ENCODE measurements at places on chromosomes 11 and 22.

- no peak for DNase-seq
Observed at GRCh38 chr11:128585498-128586238, 1.7 kb downstream of the ETS1 start.

DNA sequence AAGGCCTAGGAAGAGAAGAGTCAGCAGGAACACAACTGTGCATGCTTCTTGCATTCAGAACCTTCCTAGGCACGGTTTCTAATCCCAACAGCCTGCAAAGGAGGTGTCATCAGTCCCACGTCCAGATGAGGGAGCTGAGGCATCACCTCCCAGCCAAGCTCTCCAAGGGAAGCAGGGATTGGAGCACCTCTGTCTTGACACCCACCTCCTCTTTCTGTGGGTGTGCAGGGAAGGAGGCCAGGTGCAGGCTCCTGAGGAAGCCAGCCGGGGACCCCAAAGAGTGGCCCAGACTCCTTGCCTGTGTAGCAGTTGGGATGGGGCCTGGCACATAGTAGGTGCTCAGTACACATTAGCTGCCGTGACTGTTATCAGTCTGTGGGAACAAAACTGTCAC is 2.0 kb downstream of the PNPLA5 start:
- DNase-seq = no peak

DNA sequence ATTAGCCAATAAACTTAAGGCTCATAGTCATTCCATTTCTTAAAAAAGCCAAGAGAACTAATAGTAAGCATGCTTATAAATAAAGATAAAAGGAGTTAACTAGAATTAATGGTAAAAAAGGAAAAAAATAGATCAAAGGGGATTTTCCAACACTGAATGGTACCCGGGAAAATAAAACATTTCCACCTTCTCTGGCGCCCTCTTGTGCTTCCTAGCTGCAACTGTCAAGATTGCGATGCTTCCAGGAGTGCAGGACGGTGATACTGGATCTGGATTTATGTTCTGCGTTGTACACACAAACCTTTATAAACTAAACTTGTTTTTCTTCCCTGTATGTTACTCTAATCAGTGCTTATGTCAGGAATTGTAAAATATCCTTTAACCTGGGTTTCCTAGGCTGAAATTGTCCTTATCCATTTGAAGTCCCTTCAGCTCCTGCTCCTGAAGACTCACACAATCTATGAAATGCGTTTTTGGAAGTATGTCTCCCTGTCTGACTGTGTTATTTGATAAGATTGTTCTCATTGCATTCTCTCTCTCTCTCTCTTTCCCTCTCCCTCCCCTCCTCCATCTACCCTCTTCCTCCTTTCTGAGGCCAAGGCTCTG is 9.6 kb upstream of the HTATIP2 start:
- DNase-seq = peak; percentile 33

DNA sequence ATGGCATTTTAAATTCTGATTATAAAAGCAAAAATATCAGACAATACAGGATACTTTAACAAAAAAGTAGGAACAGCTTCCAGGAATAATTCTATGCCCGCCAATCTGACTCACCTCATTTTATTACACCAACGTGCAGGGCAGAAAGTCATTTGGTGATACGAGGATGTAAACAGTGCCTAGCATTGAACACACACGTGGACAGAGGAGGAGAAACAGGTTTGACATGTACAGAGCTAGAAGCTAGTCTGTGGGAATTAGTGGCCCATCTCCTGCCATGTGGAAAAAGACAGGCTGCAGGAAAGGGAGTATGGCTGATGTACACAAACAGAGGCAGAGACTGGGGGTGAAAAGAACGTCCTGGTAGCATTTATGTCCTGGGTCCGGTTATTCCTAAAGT is 9.0 kb upstream of the SPINDOC start:
- DNase-seq = no peak

GRCh38 chr11:15707971-15708370 is 593.2 kb downstream of the INSC start:
- DNase-seq = no peak

GRCh38 chr11:65730461-65730860 is 9.9 kb upstream of the RNASEH2C start:
- DNase-seq = no peak

- DNase-seq = no peak
Observed at GRCh38 chr11:130121445-130121978, 38.1 kb upstream of the ST14 start.

DNA sequence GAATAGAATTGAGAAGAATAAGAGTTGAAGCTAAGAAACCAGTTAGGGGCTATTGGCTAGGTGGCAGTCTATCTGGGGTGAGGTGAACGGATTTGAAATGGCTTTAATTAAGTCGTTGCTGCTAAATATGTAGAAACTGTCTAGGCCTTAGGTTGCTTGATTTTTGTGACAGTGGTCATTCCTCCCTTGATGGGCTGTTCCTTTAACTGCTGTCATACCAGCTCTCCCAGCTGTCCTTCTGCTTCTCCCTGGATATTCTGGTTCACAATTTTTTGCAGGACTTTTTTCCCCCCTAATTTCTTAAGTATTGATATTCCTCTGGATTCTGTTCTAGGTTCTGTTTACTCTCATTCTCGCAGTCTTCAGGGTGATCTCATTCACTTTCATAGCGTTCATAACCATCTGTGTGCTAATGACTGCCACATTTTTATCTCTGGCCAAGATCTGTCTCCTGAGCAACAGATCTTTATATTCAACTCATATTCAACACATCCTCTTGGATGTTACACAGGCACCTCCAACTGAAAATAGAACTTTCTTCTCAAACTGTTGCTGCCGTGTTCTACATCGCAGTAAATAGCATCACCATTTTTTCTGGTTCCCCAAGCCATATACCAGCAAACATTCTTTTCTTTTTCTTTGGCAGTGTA is 134.1 kb downstream of the UVRAG start:
- DNase-seq = no peak

- no peak for DNase-seq
Observed at GRCh38 chr22:49203091-49203858, 624.4 kb downstream of the BRD1 start.

DNA sequence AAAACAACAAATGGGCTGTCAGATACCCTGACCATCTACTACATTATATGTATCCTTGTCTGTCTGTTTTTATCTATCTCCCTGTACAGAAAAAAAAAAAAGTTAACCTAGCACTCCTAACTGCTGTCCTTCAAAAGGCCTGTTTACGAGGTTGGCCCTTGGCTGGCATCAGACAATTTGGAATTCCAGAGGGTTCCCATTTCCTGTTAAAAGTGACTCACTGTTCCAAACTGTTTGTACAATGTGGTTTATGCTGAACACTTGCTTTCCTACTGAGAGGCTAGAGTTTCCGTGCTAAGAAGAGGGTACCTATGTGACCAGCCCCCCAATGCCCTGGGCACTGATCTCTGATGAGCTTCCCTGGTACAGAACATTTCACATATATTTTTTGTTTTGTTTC is 65.9 kb upstream of the HMGXB4 start:
- no peak for DNase-seq

DNA sequence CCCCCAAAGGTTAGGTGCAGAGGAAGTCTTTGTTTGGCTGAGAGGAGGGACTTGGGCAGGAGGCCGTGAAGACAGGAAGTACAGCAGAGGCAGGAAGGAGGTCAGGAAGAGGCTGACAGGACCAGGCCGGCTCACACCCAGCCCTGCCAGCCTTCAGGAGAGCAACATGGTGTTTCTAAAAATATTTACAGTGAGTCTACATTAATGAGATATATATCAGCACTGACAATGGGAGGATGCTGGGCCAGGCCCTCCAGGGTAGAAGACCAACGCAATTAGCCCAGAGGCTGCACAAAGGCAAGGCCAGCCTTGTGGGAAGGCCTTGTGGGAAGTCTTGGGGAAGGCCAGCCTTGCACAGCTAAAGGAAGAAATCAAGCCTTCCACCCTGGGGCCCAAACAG is 7.9 kb upstream of the APLNR start:
- DNase-seq = no peak

DNA sequence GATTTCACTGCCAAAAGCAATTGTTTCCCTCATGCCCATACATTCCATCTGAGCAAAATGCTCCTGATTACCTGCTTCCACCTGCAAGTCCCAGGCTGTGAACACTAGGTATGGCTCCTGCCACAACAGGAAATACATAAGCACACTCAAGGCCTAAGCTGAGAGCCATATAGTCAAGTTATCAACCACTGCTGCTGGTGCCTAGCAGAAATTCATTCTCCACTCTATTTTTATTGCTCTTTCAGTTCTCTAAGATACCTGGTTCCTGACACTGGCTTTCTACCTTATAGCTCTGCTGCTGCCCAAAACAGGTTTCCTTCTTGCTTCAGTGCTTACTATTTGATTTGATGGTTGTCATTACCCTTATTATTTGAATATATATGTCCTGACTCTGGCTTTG is 31.6 kb downstream of the SLC36A4 start:
- no peak for DNase-seq

GRCh38 chr22:39503630-39504029 is 1.5 kb downstream of the MIEF1 start:
- no peak for DNase-seq

GRCh38 chr22:37897807-37898206 is 8.3 kb upstream of the MICALL1 start:
- DNase-seq = no peak

DNA sequence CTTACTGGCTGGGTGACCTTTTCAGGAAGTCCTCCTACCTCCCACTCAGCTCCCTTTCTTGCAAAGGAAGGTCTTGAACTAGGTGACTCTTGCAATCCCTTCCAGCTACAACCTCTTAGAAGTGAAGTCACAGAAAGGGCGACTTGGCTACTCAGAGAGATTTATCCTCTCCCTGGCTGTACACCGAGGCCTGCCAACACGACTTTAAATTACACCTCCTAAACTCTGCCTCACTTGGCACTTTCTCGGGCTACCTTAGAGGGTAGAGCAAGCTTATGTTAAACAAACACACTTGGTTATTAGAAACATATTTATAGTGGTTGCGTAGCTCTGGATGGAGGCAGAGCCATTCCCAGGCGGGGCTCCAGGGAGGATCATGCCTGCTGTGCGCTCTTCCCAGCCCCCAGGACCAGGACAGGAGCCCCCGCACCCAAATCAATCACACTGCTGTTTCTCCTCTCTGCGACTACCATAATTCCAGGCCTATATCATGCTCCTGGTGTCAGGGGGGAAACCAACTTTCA is 358.4 kb downstream of the BUD13 start:
- DNase-seq = no peak

DNA sequence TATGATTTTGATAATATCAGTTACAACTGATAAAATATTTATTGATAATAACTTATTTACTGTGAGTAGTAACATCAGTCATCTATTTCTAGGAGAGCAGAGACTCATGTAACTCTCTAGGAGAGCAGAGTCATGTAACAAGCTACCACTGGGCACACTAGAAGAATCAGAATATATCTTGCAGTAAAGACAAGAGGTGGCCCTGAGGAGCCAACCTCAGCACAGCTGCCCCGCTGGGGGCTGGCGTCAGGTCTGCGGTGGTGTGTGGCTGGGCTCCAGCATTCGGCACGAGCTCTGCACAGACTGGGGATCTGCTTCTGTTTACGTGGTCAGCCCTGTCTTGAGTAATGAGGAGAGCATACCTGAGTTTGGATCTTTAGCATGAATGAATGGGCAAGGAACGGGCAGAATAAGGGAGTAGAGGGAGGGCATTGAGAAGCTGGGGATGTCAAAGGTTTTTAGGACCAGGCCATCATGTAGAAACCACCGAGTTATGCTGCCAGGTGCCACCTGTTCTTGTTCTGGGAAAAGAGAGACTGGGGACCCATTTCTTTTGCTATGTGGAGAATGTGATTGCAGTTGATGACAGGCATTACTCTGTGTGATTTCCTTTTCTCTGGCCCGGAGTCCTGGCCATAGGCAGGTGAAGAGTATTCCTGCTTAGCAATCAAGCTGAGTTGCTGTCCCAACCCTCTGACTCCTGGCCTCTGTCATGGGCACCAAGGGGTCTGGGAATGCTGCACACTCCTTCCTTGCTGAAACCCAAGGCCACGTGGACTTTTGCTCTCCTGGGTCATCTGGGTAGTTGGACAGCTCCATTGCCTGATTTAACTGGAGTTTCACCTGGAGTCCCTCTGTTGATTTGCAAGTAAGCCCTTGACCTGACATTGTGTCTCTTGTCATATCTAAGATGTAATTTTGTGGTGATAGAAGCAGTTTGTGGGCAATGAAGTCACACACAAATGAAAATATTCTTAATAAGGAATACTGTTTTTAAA is 50.9 kb upstream of the HEPHL1 start:
- DNase-seq = no peak

- DNase-seq = no peak
Observed at GRCh38 chr11:31780480-31780971, 30.6 kb downstream of the PAX6 start.

- no peak for DNase-seq
Observed at GRCh38 chr11:74055938-74056337, 47.1 kb upstream of the UCP3 start.

- DNase-seq = peak; percentile 52
Observed at GRCh38 chr22:22802339-22802970, 85.2 kb upstream of the IGLL5 start.

DNA sequence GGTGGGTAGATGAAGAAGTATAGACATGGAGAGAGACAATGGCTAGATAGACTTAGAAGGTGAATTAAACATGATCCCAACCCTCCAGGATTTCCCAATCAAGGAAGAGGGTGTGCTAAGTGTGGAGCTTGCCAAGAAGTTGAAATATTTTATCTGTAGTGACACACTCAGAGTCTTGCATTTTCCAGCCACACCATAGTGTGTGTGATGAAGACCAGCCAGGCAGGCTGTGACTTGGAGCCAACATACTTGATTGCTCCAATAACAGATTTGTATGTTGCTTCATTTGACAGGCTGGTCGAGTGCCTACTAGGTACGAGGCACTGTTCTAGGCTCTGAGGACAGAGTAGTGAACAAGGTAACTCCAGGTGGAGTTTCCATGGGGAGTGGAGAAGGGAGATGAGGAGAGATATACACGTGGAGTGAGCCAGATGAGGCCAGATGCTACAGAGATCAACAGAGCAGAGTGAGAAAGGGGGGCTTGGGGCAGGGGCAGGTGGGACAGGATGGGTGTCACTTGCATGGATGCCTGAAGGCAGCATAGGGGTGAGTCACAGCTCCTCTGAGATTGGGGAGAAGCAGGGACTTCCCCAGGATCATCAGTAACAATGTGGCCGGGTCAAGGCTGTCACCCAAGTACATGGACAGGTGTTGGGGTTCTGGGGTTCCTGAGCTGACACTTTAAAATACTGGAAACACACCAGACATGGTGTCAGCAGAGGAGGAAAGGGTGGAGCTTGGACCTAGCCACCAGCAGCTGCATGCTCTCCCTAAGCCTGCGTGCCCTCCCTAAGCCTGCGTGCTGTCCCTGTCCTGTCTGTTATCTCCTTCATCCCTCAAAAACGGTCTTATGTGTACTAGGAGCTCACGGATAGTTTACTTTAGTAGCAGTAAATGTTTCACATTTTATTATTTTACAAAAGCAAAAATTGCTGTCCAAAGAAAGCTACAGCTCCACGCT is 23.6 kb downstream of the PDGFB start:
- DNase-seq = no peak
